ENCODE measurements at places on chromosomes 12 and 14.
A peak's percentile ranks its signal among the peaks of the same experiment; 100 is the strongest.

DNA sequence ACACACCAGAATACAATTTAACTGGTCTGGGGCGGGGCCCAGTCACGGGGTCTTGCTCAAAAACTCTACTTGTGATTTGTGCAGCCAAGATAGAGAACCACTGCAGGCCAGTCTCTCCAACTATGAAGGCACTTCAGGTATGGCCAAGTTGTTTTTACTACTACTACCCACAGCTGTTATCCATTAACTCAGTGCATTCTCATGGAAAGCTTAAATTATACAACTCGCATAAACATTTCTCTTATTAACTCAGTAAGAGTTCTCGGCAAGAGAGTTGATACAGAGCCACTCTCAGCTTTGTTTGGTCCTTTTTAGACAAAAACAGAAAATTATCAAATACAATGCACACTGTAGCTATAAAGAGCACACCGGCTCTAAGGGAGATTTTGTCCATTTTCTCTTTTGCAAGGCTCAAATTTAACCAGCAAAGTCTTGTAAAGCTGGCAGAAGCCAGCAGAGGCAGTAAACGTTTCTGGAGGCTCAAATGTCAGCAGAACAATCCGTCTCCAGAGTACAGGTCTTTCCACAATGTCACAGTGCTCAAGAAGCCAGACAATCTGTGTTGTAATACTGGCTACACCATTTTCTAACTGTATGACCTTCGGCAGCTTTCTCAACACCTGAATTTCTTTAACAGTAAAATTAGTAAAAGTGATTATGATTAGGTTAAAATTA lies 85.9 kb downstream of the PTGER2 start:
- DNase-seq, result no peak

- no peak for DNase-seq
Observed at GRCh38 chr12:78324234-78324633, 493.5 kb downstream of the NAV3 start.

GRCh38 chr12:132250707-132251106 lies 78.7 kb downstream of the GALNT9 start:
- no peak for DNase-seq

DNA sequence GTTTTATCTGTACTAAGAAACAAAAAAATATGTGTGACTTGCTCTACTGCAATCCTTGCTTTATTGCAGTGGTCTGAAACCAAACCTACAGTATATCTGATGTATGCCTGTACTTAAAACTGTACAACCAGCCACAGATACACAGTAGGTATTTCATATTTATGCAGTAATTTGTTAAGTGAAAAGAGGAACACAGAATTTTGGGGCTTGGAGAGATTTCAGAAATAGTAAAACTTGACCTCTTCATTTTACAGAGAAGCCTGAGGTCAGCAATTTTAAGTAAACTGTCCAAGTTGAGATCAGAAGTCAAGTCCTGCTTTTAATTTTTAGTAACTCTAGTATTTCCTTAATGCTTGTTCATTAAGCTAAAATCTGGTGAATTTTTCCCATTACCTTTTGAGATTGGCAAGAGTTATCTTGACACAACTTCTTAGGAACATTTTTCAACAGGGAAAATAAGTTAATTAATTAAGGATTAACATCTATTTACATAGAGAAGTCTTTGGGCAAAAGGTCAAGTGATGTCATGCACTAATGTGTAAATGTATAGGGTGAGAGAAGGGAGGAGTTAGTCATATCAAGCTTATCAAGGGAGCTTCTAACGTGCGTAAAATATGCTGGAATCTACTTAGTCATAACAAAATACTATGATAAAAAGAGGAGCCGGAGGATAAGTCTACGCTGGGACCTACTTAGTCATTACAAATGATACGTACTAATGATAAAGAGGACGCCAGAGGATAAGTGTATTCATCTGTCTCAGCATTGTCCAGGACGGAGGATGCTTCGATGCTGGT lies 66.0 kb upstream of the GTF2A1 start:
- no peak for DNase-seq

- DNase-seq, result no peak
Observed at GRCh38 chr14:20652996-20653975, 11.8 kb upstream of the OR6S1 start.

GRCh38 chr12:5624486-5625272 lies 192.8 kb downstream of the NTF3 start:
- no peak for DNase-seq

DNA sequence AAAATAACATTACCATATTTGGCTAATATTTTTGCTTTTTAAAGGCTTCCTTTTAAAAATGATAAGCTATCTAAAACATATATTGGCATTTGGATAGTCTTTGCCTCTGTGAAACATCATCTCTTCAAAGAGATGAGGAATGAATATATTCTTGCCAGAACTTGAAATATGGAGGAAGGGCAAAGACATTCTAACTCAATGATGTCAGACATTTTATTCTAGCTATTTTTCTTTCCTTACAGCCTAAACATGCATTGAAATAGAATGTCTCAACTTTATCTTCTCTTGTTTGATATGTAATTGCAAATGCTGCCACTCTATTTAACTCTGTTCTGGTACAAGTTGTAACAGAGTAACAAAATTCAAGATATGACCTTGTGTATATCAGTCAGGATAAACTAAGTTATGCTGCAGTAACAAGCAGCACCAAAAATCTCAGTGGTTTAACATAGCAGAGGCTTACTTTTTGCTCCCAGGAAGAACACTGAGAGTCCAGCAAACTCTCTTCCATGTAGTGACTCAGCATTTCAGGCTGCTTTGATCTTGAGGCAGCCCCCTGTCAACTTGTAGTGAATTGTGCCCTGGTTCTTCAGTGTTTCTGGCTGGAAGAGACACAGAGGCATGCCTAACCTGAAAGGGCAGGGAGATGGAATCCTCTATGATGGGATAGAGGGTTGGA lies 11.0 kb downstream of the IRAK3 start:
- DNase-seq, result no peak

GRCh38 chr14:80428671-80429070 lies 217.4 kb upstream of the DIO2 start:
- DNase-seq, result no peak

DNA sequence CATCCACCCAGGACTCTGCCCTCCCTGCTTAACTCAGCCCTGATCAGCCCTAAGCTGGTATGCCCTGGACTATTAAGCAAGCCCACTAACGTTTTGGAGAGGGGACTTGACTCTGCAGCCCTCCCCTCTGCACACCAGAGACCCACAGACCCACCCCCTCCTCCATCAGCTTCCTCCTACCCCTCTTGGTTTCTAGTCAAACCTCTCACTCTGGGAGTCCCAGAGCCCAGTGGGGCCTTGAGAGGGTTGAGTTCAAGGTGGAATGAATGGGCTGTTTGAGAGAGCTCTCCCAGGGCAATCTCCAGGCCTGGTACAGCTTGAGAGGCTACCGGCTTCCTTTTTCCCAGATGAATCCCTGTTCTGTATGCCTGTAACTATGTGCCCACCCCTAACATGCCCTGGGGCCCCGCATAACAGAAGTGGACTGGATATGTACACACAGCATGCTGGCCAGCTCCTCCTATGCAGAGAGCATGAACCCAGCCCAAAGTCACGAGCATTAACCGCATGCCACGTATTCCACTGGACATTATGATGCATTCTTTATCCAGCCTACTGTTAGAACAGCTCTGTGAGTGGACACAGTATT lies 43.6 kb downstream of the IRF2BPL start:
- DNase-seq, result no peak

DNA sequence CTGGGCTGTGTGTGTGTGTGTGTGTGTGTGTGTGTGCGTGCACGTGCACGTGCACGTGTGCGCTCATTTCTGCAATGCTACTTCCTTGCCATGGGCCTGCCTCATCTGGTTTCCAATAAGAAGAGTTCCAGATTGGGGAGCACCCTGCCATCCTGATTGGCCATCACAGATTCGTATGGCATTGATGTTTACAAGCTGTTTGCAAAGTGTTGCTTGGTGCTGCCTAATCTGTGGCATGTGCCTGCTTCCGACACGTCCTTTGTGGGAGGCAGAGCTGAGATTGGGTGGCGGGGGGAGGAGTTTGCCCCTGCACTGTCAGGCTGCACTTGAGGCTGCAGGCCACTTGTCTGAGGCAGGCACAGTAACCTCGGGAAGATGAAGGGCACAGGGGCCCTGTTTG lies 39.2 kb downstream of the SAMD4A start:
- no peak for DNase-seq

DNA sequence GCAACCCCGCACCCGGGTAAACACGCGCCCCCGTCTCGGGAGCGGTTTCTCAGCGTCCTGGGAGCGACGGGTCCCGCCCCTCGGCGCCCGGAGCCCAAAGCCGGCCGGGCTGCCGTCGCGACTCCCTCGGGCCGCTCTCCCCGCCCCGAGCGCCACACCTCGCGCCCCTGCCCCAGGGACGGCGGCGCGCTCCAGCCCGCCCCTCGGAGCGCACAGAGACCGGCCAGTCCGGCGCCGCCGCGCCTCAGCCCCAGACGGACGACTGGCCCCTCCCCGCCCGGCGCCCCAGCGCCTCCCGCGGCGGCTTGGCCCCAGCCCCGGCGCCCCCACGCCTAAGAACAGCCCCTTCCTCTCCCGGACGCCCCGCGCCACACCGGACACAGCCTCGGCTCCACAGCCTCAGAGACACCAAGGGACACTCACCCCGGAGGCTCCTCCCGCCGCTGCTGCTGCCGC lies 411 bp downstream of the BTBD7 start:
- DNase-seq, result no peak

GRCh38 chr12:105214148-105214547 lies 21.8 kb downstream of the APPL2 start:
- peak; percentile 94 for DNase-seq

- DNase-seq, result no peak
Observed at GRCh38 chr12:49541140-49541861, 2.5 kb downstream of the KCNH3 start.

DNA sequence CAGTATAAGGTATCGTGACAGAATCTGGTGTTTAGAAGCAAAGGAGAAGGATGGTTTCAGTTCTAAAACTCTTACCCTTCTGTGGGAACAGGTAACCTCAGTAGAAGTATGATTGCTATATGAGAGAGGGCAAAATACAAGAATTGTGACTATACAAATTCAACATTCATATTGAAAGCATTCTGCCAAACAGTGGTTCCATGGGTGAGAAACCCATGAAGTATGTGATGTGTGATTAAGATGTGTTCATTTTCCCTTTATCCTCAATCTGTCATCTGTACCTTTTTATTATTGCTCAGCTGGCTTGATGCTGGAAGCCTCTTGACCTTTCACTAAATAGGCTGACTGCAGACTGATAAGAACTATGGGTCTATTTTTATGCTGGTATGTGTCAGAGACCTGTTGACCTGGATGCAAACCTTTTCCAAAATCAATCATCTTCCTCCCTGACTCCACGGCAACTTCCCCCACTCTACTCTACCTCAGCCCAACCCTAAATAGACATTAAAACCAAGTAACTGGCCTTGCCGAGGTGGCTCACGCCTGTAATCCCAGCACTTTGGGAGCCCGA lies 109.6 kb downstream of the STXBP6 start:
- no peak for DNase-seq

DNA sequence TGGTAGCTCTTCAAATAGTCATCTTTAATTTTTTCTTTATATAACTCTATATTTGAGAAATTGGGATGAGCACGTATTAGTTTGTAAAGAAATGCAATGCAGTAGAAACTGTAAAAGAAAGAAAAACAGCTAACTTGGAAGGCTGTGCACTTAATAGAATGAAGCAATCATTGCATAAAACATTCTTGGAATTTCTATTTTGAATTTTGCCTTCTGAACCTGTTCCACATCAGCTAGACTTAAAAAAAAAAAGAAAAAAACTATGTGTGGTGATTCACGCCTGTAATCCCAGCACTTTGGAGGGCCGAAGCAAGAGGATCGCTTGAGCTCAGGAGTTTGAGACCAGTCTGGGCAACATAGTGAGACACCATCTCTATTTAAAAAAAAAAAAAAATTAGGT lies 29.4 kb downstream of the SCN8A start:
- DNase-seq, result peak; percentile 68

- no peak for DNase-seq
Observed at GRCh38 chr14:69532561-69533340, 41.9 kb downstream of the CCDC177 start.

- DNase-seq, result no peak
Observed at GRCh38 chr12:45433441-45433868, 217.6 kb downstream of the ANO6 start.

- no peak for DNase-seq
Observed at GRCh38 chr12:46298261-46298660, 29.4 kb upstream of the SLC38A1 start.

- DNase-seq, result no peak
Observed at GRCh38 chr14:71320734-71321573, 413.7 kb downstream of the PCNX1 start.

DNA sequence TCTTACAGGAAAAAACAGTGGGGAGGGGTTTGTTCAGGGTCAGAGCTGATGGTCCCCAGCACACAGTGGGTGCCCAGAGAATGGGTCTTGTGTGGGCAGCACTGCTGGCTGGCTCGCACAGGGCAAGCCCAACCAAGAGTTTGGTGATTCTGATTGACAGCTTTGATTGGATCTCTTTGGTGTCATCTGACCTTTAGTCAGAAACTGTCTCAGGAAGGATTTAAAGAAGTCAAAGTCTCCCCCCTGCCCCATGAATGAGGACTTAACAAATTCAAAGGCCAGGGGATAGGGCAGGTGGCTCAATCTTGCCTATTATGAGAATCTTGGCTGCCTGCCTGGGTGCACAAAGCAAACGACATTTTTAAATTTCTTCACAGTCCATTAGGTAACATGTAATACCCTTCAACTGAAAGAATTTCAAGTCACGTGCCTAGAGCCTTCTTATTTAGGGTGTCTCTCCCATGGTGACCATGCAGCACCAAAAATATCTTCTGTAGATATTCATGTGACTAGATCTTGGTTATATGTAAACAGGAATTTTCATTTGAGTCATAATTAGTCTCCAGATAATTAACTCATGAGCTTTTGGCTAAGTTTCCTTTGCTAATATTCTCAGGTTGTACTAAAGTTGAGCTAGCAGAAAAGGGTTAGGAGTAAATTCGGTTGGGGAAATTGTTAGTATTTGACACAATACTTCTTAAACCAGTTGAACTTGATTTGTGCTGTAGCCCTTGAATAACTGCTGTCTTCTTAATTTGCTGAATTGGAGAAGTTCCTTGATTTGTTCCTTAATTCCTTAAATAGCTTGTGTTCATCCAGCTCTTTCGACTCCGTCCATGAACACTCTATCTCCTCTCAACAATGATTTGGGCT lies 54.5 kb upstream of the HECTD1 start:
- no peak for DNase-seq

DNA sequence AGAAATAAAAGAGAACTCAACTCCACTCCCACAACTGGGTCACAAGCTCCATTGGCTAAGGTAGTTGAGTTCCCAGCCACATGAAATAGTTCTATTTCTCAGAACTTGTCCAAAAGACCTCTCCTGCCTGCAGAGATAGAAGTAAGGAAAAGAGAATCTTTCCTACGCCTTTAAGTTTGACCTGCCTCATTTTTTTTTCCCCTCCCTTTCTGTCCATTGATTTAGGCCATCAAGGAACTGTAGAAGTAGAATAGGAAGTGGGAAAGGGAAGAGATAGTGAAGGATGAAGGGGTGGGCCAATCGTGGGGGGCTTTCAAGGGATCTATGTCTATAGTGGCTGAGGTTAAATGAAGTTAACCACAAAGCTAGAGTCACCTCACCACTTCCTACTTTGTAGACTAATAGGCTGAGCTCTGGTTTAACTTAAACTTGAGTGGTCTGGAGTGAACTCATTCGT lies 13.9 kb upstream of the NUDT4 start:
- no peak for DNase-seq
